ENCODE measurements at places on chromosomes 7 and 10.

GRCh38 chr7:48173756-48174382, 2.6 kb downstream of the ABCA13 start:
- no peak for DNase-seq

GRCh38 chr10:8273749-8274148, 219.3 kb downstream of the GATA3 start:
- no peak for DNase-seq

DNA sequence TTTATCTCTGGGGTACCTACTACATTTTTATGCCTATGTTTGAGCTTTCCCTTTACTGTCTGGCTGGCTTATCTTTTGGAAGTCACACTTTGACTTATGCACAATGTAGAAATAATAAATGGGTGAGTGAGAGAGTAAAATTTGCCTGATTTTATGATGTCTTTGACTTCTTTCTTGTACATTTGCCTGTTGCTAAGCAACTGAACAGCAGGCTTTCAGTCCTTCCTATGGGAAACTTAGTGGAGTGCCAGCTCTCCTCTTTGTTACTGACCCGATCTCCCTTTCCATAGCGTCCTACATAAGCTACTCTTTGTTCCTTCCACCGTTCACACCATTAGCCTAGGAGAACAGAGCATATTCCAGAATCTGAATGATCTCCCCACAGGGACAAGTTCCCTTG, 4.2 kb downstream of the TAS2R60 start:
- DNase-seq = no peak

GRCh38 chr7:114630201-114630990, 215.8 kb downstream of the FOXP2 start:
- DNase-seq = no peak

- no peak for DNase-seq
Measured at GRCh38 chr7:32051128-32051527, 19.1 kb downstream of the PDE1C start.

DNA sequence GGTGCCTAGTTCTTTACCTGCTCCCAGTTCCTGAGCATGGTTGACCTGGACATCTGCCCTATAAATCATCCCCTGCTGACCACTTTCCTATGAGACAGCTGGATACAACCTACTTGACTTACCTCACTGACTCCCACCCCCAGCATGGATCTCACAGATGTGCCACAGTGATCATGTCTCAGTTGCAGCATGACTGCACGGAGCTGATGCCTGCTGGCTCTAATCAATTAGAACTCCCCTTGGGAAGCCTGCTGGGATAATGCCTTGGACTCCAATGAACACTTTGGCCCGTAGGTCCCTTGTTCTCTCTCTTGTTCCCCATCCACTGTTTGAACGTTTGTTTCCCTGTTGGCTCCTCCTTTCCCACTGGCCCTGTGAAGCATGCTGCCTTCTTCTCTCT, 271.2 kb upstream of the IGFBP3 start:
- DNase-seq = peak; percentile 46

- DNase-seq = no peak
Measured at GRCh38 chr7:187227-187927, 5.0 kb upstream of the FAM20C start.

GRCh38 chr10:35340975-35341374, 4.7 kb downstream of the CCNY start:
- peak; percentile 69 for DNase-seq

GRCh38 chr7:53656881-53657280, 621.4 kb downstream of the POM121L12 start:
- DNase-seq = no peak

- no peak for DNase-seq
Measured at GRCh38 chr7:65448816-65449504, 75.3 kb downstream of the ZNF92 start.

DNA sequence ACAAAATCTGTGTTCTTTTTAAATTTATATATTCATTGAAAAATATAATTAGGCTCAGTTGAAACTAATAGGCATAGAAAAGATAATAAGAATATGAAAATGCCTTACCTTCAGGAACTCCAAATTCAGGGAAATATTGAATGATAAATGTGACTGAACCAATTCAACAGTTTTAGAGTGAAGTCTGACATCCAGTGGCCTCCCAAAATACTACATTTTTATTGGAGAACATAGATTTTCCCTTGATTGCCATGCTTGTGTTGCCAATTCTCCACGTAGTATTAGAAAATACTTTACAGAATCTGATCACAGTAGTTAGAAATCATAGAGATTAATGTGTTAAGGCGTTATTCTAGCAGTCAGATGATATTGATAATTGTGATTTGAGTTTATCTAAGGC, 1246.7 kb downstream of the GATA3 start:
- DNase-seq = no peak

GRCh38 chr10:96622013-96622787, 35.4 kb upstream of the TM9SF3 start:
- DNase-seq = no peak

GRCh38 chr10:56991591-56992069, 630.6 kb upstream of the ZWINT start:
- DNase-seq = no peak

GRCh38 chr10:124001391-124002148, 91.8 kb downstream of the CHST15 start:
- peak; percentile 6 for DNase-seq

DNA sequence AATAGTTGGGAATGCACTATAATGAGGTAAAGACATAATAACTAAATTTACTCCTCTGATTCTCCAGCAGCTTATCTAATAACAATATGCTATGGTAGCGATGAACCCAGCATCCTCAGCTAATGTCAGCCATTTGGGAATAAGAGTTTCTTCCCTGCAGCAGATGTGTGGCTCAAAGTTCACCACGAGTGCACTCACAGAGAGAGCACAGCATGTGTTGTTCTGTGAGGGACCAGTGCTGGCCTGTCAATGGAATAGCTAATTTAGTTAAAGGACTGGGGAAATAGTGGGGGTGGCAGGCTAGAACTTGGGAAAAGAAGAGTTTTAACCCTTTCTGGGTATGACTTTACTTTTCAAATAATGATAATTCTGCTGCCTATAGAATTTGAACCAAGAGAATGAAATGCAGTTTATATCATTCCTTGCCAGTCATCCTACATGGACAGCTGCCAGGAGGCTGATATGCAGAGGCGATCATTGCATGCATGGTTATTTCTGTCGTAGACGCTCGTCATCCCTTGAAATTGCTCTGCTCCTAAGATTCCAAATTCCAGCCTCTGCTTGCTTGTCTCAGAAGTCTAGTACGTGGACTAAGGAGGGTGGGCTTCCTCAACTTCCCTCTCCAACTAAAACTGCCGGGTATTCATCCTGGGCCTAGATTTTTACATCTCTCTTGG, 355.6 kb downstream of the RNLS start:
- no peak for DNase-seq

- DNase-seq = no peak
Measured at GRCh38 chr10:103679096-103679790, 176.1 kb downstream of the SH3PXD2A start.

GRCh38 chr7:36404639-36405408, 15.2 kb downstream of the ANLN start:
- no peak for DNase-seq

DNA sequence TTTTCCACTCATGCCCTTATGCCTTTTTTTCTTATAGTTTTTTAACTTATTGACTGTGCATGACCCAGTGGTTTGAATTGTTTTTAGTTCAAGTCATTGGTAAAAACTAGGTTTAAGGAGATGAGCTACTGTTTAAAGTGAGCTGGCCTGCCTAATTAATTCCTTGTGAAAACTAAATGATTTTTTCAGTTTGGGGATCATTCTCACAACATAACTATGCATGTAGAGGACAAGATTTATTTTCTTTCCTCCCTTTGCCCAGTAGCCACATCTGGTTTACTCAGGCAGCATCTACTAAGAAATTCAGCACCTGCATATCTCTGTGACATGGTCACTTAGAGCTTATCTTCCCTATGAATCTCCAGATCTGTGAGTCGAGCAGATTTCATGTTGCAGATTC, 1.7 kb downstream of the ADO start:
- DNase-seq = no peak

GRCh38 chr7:30468791-30469190, 9.8 kb downstream of the NOD1 start:
- no peak for DNase-seq

DNA sequence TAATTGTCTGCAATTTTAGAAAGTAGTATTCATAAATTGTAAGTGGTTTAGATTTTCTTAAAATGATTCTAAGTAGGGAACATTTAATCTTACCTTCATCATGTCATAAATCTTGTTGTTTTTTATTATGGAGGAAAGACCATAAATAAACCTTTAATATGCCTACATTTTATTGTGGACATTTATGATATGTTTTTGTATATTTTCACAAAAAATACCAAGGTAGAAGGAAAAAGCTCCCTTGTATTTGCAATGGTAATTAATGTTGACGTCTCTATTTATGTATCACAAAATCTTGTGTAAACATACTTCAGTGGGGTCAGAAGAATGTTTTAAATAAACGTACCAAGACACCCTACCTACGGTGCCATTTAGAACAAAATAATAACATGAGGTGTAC, 155.7 kb upstream of the FAM171A1 start:
- no peak for DNase-seq

DNA sequence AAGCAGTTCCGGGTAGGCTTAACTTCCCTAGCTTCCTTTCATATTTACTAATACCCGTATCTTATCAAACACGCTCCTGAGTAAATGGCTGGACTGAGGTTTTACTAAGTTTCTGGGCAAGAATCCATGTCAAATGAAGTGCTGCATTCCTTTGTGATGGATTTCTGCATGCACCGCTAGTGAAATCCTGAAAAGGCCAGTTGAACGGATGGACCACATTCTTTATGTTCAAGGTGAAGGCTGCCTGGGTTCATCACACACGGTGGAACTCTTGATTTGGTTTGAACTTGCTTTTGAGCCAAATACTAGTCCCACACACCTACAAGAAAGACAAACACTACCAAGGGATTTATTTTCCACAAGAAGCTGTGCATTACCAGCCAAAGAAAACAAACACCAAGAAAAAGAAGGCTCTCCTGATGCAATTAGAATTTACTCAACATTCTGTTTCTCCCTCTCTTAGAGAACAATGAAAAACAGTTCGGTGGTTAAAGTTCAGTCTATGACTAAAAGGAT, 255.0 kb upstream of the SEMA3C start:
- no peak for DNase-seq

GRCh38 chr7:117012696-117013095, 59.4 kb downstream of the ST7 start:
- DNase-seq = no peak

DNA sequence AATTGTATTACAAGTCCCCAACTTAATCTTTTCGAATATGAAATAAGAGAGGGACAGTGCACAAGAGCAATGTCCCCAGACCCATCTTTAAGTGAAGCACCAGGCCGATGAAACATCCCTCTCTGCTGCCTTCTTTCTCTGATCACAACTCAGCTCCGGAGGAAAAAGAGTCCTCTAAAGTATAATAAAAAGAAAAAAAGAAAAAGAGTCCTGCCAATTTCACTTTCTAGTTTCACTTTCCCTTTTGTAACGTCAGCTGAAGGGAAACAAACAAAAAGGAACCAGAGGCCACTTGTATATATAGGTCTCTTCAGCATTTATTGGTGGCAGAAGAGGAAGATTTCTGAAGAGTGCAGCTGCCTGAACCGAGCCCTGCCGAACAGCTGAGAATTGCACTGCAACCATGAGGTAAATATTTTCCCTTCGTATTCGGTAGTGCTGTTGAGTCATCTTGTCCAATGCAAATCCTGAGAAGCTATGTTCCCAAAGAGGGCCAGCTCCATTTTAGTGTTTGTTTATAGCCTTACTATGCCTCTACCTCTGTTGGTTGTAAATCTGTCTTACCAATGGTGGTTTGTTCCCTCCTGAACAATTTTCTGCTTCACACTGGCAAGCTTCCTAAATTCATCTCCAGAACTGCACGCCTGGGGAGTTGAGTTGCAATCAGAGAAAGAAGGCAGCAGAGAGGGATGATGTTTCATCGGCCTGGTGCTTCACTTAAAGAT, at the start of gene IFIT2:
Gene IFIT2 (plus strand): TSS at position 326 of the 725 bp plus-strand sequence. CDS start 78 bp downstream, at position 404.
- no peak for DNase-seq

DNA sequence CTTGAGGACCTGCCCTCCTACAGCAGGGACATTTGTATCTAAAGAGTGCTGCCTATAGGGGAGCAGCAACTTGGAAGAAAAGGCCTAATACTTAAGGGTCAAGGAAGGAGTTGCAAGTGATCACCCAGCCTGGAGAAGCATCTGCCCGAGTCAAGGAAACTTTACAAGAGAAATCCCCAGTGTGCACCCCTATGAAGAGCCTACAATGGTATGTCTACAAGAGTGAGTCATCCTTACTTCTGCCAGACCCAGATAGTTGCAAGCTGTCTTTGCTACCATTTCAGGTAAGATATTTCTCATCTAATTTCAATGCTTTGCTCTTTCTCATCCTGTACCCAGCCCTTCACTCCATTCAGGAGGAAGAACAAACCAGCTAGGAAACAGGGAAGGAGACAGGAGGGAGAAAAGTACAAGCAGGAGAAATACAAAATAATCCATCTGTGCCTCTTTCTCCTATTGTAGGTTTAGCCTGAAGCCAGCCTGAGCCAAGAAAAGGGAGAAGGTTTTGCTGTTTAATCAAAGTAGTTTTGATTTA, 34.4 kb upstream of the AGR3 start:
- DNase-seq = no peak

DNA sequence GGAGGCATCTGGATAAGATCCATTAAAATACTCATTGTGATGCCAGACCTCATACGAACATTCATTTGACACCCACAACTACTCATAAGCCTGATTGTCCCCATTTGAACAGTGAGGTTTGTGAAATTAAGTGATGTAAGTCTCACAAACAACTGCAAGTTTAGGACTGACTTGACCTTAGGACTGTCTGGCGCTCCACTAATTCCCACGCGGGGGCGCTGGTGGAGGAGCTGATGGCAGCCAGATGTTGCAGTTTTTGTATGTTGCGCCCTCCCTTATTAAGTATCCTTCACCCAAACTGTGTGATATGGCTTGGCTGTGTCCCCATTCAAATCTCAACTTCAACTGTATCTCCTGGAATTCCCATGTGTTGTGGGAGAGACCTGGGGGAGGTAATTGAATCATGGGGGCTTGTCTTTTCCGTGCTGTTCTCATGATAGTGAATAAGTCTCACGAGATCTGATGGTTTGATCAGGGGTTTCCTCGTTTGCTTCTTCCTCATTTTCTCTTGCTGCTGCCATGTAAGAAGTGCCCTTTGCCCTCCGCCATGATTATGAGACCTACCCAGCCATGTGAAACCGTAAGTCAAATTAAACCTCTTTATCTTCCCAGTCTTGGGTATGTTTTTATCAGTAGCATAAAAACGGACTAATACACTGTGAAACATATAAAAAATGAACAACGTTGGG, 20.3 kb upstream of the TIAL1 start:
- DNase-seq = peak; percentile 21

DNA sequence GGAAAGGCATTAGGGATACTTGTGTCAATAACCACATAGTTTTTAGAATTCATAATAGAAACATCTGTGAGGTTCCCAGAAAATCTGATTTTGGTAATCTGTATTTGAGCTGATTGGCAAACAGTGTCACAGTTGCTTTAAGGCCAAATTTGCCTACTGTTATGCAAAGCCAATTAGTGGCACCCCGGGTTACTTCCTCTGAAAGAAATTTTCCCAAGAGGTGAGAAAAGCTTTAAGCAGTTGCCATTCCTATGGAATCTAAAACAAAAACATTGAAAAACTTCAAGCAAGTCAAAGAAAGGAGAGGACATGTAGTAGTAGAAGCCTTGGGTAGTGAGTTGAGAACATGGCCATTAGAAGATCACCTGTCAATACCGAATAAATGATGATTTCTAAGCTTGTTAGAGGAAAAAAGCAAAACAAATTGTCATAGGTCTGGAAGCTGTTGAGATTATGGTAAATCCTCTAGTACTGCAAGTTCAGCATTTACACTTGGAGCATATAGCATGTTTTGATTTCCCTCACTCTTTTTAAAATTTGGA, 176.8 kb downstream of the TWIST1 start:
- DNase-seq = no peak

GRCh38 chr10:77138541-77138940, 499.1 kb downstream of the KCNMA1 start:
- no peak for DNase-seq
